Chondrocyte (in vitro differentiated cells): ENCODE measurements at places on chromosomes 5 and 9. TPM values are rescaled to one million over a fixed set of nuclear protein-coding genes. Genes with fewer than 3 reads are reported as not detected.

GRCh38 chr5:161966564-161966963 is 101.0 kb upstream of the GABRG2 start:
- peaks cover 3% of the 10 kb centered on the region for H3K4me1 ChIP-seq
- H3K36me3 ChIP-seq = no peaks in the 10 kb centered on the region
- H3K4me3 ChIP-seq = no peak overlapping the region
- peaks cover 4% of the 10 kb centered on the region for H3K27me3 ChIP-seq

GRCh38 chr5:169029037-169029436 is 271.9 kb downstream of the SLIT3 start:
- H3K4me3 ChIP-seq = no peak overlapping the region
- H3K36me3 ChIP-seq = peaks cover 6% of the 10 kb centered on the region
- DNase-seq = no peak

- DNase-seq = no peak
- H3K4me3 ChIP-seq = no peak overlapping the region
- H3K36me3 ChIP-seq = peaks cover 47% of the 10 kb centered on the region
- H3K4me1 ChIP-seq = peaks cover 15% of the 10 kb centered on the region
Observed at GRCh38 chr5:95900383-95900958, 61.2 kb downstream of the ELL2 start.

DNA sequence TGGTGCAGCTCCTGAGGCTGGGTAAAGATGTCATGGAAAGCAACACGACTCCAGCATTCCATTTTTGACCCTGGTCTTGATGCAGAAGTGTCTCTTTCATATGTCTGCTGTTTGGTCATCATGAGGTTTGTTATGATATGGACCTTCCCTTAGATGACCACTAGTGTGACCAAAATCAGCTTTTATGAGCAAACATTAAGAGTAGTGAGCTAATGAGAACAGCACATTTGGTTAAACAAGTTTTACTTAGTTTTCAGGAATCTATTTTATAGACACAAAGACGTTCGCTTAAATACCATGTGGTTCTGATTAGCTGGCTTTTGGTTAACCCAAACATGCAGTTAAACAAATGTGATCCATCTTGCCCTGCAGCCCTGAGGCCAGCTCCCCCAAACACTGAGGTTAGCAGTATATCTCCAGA is 56.7 kb upstream of the ACTBL2 start:
- H3K4me3 ChIP-seq = no peak overlapping the region
- DNase-seq = no peak
- no peaks in the 10 kb centered on the region for H3K36me3 ChIP-seq
- H3K27ac ChIP-seq = no peak overlapping the region
- H3K27me3 ChIP-seq = no peaks in the 10 kb centered on the region
- H3K4me1 ChIP-seq = peaks cover 9% of the 10 kb centered on the region

The JADE2 gene
- 16.3 to 17.6 TPM (median 16.8 TPM) in 3 replicates for total RNA-seq

The CCL27 gene
- not detected in 3 replicates for total RNA-seq

GRCh38 chr5:88140396-88140855 is 128.2 kb downstream of the TMEM161B start:
- no peak overlapping the region for H3K4me3 ChIP-seq
- peaks cover 3% of the 10 kb centered on the region for H3K4me1 ChIP-seq
- H3K36me3 ChIP-seq = no peaks in the 10 kb centered on the region
- peaks cover 31% of the 10 kb centered on the region for H3K27me3 ChIP-seq

DNA sequence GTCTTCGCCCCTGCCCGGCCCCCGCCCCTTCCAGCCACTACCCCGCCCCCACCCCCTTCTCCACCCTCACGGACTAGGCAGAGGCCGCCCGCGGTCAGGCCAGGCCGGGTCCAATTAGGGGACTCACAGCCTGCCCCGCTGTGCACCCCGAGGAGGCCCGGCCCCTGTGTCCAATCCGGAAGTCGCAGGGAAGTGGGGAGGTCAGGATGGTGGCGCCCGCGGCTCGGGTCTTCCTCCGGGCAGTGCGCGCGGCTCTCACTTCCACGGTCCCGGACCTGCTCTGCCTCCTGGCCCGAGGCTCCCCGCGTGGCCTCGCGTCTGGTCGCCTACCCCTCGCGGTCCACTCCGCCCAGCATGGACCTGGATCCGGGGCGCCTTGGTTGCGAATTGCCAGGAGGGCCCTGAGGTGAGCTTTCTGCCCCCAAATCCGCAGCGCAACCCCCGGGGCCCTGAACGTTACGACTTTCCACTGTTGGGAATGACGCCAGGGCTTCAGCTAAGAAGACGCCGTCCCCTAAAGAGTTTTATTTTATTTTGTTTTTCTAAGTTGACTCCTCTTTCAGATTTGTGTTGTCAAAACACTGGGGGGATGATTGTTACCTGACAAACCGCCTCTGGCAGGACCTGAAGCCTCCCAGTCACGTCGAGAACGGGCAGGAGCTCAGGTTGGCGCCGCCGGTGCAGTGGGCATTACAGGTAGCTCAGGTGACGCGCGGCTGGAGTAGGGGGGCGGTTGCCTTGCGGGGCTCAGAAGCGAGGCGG is 763 bp upstream of the IRX2 start:
- peak overlapping the region; percentile 77 for H3K27ac ChIP-seq
- DNase-seq = no peak
- H3K27me3 ChIP-seq = no peaks in the 10 kb centered on the region
- H3K36me3 ChIP-seq = peaks cover 5% of the 10 kb centered on the region
- peaks cover 49% of the 10 kb centered on the region for H3K4me1 ChIP-seq

The TMEM174 gene
- total RNA-seq = not detected in 3 replicates

The PDE4D gene
- 21.1 to 49.8 TPM (median 23.9 TPM) in 3 replicates for total RNA-seq

The ZDHHC11 gene
- total RNA-seq = 1.9 to 4.7 TPM (median 2.3 TPM) in 3 replicates

The TMEM161B gene
- 7.6 to 13.5 TPM (median 9.6 TPM) in 3 replicates for total RNA-seq

GRCh38 chr9:96486386-96487028 is 36.5 kb downstream of the HABP4 start:
- H3K4me1 ChIP-seq = peaks cover 59% of the 10 kb centered on the region
- DNase-seq = no peak
- no peak overlapping the region for H3K4me3 ChIP-seq
- H3K27me3 ChIP-seq = no peaks in the 10 kb centered on the region
- peak overlapping the region; percentile 77 for H3K27ac ChIP-seq

GRCh38 chr5:54415147-54415546 is 40.4 kb upstream of the HSPB3 start:
- H3K27ac ChIP-seq = no peak overlapping the region
- no peaks in the 10 kb centered on the region for H3K36me3 ChIP-seq
- DNase-seq = no peak

The KIAA0825 gene
- total RNA-seq = 3.4 to 8.0 TPM (median 4.1 TPM) in 3 replicates

The UCK1 gene
- total RNA-seq = 17.9 to 27.7 TPM (median 18.3 TPM) in 3 replicates

GRCh38 chr5:125011947-125012346 is 265.5 kb upstream of the ZNF608 start:
- no peaks in the 10 kb centered on the region for H3K27me3 ChIP-seq
- peaks cover 10% of the 10 kb centered on the region for H3K4me1 ChIP-seq
- no peaks in the 10 kb centered on the region for H3K36me3 ChIP-seq
- H3K4me3 ChIP-seq = no peak overlapping the region

- no peak for DNase-seq
- no peak overlapping the region for H3K4me3 ChIP-seq
- H3K4me1 ChIP-seq = peaks cover 35% of the 10 kb centered on the region
Observed at GRCh38 chr9:129574911-129575585, 45.9 kb downstream of the C9orf50 start.

DNA sequence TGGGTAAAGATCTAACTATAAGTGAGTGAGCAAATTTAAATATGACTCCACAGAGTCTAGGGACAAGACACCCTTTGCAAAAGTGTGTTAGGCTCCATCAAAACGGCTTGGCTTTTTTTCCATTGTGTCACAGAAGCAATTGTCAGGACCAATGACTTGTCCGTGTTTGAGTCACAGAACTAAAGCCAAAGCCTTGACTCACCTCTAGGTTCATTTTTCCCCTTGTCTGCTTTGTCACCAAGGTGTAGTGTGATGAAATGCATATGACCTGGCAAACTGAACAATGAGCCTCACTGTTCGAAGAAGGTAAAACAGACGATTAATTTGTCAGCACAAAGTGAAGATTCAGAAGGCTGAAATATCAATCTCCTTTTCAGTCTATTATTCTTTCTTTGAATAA is 331.0 kb downstream of the GLIS3 start:
- peaks cover under 1% of the 10 kb centered on the region for H3K4me1 ChIP-seq
- no peaks in the 10 kb centered on the region for H3K27me3 ChIP-seq
- H3K4me3 ChIP-seq = no peak overlapping the region
